ENCODE measurements at places on chromosomes 1 and 21.

- DNase-seq: peak; percentile 68
These were observed 46.3 kb upstream of the TMPRSS15 start for GRCh38 chr21:18449605-18450550.

GRCh38 chr1:17128361-17128760 lies 9.1 kb upstream of the PADI2 start:
- DNase-seq: peak; percentile 98

- DNase-seq: no peak
These were observed 23.5 kb downstream of the PLA2G2D start for GRCh38 chr1:20095564-20096434.

GRCh38 chr1:19921310-19921709 lies 2.1 kb downstream of the PLA2G2E start:
- DNase-seq: no peak

DNA sequence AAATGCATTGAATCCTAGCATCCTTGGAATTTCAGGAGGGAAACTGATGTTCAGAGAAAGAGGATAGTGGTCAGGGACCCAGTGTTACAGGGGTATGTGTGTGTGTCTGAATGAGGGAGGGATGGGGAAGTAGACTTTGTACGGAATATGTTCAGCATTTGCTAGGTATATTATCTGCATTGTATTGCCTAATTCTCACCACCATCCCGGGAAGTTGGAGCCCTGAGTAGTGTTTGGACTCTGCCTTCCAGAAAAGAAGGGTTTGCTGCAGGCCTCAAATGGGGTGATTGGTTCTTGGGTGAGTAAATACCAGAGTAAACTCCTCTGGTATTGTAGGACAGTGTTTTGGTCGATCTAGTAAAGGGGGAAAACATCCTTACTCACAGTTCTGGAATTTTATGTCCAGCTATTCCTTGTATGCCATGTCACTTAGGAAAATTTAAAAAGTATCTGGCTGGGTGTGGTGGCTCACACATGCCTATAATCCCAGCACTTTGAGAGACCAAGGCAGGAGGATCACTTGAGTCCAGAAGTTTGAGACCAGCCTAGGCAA lies 7.1 kb upstream of the ZNF496 start:
- DNase-seq: no peak

DNA sequence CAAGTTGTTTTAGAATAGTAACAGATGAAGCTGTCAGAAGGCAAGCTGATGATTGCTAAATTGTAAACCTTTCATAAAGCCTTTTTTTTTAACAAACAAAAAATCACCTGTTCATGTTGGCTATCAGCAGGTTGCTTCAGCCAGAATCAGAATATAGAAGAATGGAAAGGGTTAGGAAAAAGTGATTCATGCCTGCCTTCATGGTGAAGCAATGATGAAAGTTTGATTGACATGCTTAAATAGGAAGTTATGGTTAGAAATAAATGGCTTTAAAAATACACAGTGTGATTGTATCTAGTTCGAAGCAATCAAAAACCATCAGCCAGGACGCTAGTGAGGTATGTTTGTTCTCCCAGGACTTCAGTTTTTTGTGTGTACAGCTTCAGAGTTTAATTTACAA lies 37.9 kb downstream of the GABPA start:
- no peak for DNase-seq

DNA sequence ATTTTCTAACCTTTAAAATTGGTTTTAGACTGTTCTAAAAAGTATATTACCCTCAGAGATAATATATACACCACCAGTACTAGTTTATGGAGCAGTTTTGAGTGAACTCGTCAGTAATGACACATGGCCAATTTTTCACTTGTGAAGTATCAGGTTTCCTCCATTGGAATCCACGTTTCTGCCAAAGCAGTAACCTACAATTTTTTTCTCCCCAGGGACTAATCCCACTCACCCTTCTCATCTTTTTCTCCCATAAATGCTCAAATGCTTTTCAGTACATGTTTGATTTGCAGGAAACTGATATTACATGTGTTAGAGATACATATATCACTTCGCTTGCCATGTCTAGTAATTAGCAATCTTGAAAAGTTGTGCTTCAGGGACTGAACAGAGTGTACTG lies 94.1 kb downstream of the COL24A1 start:
- peak; percentile 24 for DNase-seq

DNA sequence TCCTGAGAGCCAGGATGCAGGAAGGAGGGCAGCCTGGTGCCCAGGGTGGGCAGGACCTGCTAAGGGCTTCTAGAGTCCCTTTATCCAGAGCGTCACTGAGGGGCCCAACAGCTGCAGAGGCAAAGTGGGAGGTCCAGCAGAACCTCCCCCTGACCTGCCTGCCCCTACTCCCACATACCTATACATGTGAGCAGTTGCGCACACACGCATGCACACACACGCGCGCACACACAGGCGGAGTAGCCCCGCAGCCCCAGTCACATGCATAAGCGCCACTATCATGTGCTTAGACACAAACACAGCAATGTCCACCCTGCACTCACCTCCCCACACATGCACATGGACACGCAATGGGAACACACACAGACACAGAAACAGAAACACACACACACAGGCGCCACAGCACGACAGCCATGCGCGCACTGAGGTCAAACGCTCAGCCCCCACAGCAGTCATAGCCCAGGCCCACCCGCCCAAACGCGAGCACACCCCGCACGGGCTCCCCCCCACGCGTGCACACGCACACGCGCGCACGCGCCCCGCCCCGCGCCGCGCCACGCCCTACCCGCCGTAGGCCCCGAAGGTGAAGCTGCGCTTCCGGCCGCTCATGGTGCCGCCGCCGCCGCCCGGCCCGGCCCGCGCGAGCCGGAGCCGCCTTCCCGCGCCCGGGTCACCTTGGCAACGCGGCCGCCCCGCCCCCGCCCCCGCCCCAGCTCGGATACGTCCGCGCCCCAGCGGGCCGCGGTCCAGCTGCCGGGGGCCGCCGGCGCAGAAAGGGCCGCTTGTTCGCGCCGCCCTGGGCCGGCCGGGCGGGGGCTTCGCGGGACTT lies 17.7 kb downstream of the RAP1GAP start:
- DNase-seq: no peak

DNA sequence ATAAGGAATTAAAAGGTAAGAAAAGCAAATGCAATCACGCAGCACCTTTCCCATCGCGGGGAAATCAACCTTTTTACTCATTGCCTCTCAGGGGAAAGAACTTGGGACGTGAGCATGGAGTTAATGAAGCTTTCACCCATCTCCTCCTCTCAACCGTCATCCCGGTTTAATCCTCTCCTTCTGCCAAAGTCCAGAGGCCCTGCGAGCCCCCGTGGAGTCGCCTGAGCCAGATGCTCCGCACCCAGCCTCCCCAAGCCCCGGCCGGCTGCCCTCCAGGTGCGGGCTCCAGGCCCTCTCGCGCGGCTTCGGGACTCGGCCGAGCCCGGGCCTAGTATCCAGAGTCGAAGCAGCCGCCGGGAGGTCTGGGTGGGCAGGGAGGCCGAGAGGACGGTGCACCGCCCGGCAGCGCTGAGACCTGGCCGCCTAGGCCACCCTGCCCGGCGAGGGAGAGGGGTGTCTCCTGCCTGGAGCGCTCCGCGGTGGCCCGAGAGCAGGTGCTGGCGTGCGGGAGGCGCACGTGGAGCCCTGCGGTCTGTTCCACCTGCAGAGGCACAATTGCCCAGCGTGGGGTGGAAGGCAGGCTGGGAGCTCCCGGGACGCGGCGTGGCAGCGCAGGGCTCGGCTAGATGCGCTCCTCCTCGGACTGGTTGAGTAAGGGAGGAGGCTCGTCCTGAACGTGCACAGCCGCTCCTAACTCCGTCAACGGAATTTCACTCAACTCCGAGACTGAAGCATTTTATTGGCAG lies 218.5 kb downstream of the SDCCAG8 start:
- no peak for DNase-seq

GRCh38 chr1:32309960-32310359 lies 18.1 kb downstream of the HDAC1 start:
- no peak for DNase-seq

- DNase-seq: no peak
These were observed 542 bp downstream of the GAS5 start for GRCh38 chr1:173867141-173867752.

DNA sequence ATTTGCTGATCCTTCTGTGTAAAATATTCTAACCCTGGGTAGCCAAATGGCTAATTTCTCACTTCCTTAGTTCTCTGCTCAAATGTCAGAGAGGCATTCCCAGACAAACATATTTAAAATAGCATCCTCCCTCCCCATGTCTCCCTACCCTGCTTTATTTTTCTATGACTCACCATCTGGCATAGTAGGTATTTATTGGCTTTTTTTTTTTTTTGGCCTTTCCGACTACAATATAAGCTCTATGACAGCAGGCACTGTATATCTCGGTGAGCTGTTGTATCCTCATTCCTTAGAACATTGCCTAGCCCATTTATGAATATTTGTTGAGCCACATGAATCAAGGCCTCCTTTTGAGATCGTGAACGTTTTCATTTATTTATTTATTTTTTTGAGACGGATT lies 1.5 kb upstream of the NEK7 start:
- peak; percentile 69 for DNase-seq

GRCh38 chr1:190168116-190168892 lies 309.4 kb downstream of the BRINP3 start:
- peak; percentile 85 for DNase-seq

DNA sequence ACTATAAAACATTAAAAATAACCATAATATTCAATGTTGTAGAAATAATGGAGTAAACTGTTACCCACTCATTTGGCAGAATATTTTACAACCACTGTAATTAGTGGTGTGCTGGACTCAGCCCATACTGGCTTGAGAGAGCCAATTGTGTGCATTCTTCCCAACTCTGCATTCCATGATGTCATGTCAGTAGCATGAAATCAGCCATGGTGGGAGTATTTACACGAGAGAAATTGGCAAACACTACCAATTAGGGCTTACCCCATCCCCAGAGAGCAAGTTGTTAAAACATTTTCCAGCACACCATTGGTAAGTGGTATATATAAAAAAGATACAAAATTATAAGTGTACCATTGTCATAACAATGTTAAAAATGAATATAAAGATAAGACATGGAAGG lies 19.1 kb upstream of the QSOX1 start:
- DNase-seq: no peak

- DNase-seq: no peak
These were observed 66.3 kb downstream of the SIM2 start for GRCh38 chr21:36765229-36765628.

DNA sequence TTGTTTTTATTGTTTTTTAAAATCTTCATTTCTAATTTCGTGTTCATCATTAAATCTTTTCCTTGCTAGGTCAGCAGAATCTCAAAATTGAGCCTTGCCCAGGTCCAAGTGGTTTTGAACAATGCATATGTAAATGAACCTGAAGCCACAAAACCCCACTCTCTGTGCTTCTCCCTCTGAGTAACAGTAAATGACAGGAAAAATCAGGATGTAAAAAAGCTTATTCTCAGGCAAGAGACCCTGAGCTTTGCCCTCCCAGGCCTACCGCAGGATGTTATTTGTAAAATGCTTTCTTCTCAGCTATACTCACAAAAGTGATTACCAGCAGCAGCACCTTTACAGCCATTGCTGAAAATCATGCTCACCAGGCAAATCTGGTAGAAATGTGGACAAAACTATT lies 47.6 kb downstream of the TYW3 start:
- no peak for DNase-seq

- no peak for DNase-seq
These were observed 82.9 kb upstream of the CACYBP start for GRCh38 chr1:174916846-174917245.

DNA sequence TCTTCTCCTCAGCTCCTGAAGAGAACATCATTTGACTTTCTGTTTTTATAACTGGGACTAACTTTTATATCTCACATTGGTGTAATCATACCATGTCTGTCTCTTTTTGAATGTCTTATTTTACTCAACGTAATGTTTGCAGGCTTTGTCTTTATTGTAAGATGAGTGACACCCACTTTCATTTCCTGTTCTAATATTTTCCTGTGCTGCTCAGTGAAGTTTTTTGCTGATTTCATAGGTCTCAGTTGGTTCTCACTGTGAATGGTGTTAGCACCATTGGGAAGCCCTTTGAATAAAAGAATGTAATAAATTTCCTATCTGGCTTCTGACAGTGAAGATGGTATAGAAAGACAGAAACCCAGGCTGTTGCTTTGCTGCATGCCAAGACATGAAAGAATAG lies 84.0 kb downstream of the RAVER2 start:
- no peak for DNase-seq

DNA sequence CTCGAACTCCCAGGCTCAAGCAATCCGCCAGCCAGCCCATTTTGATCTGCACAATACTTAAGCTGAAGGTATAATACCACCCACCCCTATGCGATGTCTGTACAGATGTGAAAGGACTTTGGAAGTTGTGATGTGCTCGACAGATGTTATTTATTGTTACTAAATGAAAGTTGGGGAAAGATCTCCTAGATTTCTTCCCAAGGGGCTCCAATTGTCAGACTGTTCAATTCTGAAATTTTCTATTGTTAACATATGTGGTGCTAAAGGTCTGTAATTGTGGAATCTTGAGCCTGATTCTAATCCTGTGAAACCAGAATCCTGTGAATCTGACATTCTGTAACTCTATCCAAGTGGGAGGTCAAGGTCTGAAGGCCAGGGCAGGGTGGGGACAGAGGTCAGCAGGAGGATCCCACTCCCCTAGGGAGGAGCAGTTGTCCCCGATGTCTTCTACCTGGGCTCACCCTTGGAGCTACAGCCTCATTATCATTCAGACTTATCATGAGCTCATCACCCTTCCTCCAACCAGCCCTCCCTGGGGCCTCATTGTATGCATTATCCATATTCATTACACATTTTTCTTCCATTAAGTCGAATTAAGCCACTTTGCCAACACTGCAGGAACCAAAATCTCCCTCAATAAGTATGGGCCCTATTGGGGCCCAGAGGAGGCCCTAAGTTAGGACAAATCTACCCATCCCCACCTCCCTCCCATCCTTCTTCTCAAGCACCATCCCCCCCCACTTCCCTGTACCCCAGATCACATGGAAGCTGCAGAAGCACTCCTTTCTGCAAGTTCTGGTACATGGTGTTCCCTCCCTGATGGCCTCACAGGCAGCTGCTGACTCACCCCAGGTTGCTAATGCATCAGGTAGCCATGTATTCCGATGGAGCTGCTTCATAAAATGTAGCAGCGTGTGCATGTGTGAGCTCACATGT lies 32.3 kb downstream of the SHISAL2A start:
- no peak for DNase-seq

DNA sequence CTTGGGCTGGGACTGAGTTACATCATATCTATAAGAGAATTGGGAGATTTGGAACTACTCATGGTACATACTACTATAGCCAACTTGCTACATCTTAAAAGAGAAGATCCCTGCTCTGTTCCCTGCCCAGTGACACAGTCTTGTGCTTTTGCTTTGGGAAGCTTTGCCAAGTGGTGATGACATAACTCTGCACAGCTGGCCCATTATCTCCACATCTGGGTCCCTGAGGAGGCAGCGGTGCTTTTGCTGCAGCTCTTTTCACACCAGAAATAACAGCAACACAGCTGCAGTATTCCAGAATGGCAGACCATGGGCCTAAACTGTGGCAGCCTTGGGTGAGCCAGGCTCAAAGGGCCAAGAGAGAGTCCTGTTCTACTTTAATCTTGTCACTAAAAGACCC lies 296.0 kb downstream of the HHAT start:
- DNase-seq: no peak

GRCh38 chr21:45292399-45293219 lies 4.9 kb upstream of the POFUT2 start:
- DNase-seq: peak; percentile 84
